ENCODE measurements at places on chromosomes 3 and 15.

GRCh38 chr3:181851063-181851462 is 139.3 kb downstream of the SOX2 start:
- DNase-seq = no peak

DNA sequence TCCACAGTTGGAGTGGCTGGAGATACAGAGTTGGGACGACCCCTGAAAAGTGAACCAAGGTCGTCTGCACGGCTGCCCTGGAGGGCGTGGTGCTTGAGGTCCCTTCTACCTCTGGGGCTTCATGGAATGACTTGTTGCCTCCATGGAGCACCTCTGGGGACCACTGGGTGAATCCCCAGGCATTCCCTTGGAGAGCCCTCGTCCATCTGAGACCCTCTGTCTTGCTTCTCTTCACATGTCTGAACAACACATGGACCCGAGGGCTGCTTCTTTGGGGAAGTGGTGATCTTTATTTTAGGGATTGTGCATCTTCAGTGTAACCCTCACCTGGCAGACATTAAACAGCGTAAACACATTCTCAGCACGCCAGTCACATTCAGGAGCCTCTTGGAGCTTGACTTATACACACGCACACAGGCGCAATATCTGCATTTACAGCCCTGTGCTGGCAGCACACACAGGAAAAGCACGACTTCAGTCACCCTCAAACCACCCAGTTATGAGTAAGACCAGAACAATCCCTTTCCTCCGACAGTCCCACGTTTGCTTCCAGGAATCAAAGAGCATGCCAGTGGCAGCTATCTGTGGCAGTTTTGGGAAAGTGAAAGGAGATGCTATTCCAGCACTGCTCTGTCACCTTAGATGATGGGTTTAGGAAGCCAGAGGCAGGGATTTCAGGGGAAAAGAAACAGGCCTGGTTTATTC is 12.6 kb downstream of the FAM107A start:
- no peak for DNase-seq

DNA sequence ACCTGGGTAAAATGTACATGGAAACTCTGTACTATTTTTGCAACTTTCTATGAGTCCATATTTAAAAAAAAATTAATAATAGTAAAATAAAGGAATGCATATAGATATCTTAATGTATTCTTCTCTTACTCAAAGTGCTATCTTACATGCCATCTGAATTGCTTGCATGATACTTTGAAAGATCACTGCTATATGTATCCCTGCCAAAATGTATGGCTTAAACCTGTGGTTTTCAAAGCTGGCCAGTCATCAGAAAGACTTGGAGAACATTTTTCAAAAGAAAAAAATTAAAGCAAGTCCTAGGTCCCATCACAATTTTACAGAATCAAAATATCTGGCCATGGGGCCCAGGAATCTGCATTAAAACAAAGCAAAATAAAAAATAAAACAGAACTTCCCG is 262.1 kb downstream of the LPP start:
- DNase-seq = no peak

- DNase-seq = no peak
These were observed 18.3 kb upstream of the IL20RB start for GRCh38 chr3:136939489-136939888.

- no peak for DNase-seq
These were observed 2.3 kb downstream of the EOGT start for GRCh38 chr3:69011096-69011730.

DNA sequence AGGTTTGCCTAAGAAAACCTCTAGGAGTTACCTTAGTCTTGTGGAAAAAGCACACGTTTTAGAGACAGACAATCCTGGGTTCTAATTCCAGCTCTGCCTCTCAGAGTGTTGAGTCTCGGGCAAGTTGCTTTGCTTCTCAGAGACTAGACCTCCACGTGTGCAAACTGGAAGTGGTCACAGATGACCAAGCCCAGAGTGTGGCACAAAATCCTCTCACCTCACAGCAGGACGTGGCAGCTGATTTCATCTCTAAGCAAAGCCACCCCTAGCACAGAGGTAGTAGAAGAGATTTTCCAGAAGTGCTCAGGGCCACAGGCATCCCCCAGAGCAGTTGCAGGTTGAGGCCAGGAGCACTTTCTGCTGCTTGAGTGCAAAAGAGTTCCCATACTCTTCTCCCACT is 79.2 kb downstream of the CD47 start:
- no peak for DNase-seq

- no peak for DNase-seq
These were observed 16.7 kb upstream of the LCMT2 start for GRCh38 chr15:43347114-43347513.

DNA sequence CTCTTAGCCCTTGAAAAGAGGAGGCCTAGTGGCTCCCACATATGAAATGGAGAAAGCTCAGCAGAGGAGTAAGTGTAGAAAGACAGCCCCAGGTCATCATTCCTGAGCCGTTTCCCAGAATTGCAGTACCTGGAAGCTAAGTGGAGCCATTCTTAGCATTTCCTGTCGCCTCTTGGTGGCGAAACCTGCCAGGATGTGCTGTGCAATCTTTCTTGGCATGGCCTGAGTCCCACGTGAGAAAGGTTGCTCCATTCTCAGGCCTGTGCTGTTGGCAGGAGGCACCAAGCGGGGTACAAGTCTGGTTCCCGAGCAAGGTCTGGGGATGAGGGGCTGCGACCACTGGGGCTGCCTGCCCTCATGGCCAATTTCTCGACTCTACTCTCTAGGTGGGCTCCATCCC is 207.2 kb upstream of the TPM1 start:
- DNase-seq = no peak

GRCh38 chr3:111534701-111535100 is 7.3 kb upstream of the CD96 start:
- DNase-seq = no peak

- no peak for DNase-seq
These were observed 13.8 kb downstream of the SPRED1 start for GRCh38 chr15:38266247-38266986.

GRCh38 chr15:48590723-48591122 is 54.8 kb downstream of the FBN1 start:
- no peak for DNase-seq

GRCh38 chr15:73072894-73073293 is 20.6 kb downstream of the NEO1 start:
- no peak for DNase-seq

DNA sequence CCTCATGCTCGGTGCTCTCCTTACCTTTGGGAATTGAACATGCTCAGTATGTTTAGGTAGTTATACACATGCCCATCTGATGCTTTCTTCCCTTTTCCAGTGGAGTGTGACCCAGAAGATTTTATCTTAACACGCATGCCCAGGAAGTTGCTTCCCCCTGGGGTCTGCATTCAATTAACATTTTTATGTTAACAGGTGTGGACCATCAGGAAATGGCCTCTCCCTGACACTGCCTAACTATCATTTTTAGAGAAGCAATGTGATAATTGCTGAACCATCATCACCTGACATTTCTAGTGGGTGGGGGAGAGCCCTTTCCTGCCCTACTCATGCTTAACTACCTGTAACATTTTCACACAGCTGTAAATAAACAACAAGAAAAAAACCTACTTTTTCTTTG is 55.1 kb upstream of the TGFBR2 start:
- no peak for DNase-seq

DNA sequence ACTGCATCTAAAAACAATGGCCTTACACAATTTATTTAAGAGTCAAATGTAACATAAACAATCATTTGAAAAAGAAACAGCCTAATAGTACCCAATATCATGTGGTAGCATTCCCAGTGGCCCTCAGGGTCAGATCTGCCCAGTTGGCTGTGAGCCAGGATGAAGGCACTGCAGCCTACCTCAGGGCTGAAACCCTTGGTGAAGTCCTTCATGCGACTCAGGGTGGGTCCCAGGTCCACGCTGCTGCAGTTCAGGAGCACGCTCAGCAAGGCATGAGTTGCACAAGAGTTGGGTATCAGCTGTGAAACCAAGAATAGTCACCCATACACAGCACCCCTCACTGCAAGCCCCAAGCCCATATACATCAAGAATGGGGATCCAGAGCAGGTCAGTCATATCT is 37.1 kb downstream of the SEMA3G start:
- no peak for DNase-seq

DNA sequence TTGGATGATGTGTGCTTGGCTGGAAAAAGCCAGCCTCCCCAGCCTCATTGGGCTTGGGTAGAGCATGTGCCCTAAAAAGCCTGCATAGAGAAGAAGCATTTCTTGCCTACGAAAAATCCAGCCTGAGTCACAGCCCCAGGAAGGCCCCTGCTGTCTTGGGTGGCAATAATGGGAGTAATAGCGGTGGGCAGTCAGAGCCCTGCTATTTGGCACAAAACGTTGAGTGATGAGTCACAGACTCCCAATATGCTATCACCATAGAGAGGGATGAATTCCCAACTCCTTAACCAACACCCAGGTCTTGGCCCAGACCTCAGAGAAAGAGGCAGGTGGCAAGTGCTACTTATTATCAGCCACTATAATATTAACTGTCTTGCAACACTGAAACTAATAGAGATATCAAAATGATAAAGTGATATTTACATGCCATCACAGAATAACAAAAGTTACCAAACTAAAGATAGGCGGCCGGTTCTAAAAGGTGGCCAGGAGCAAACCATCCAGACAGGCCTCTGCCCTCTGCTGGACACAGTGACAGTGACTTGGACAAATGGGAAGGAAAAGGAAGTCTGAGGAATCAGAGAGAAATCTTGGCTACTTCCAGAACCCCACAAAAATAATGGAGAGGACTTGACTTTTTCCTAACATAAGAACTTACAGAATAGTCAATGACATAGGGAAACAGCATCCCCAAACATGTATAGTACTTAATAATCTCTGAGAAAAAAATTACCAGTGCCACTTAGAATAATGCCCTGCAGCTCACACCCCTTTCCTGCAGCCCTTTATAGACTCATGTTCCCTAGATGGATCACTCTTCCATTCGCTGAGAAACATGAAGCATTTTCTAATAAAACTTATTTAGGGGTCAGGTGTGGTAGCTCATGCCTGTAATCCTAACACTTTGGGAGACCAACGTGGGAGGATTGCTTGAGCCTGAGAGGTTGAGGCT is 51.9 kb upstream of the MUC13 start:
- DNase-seq = no peak

DNA sequence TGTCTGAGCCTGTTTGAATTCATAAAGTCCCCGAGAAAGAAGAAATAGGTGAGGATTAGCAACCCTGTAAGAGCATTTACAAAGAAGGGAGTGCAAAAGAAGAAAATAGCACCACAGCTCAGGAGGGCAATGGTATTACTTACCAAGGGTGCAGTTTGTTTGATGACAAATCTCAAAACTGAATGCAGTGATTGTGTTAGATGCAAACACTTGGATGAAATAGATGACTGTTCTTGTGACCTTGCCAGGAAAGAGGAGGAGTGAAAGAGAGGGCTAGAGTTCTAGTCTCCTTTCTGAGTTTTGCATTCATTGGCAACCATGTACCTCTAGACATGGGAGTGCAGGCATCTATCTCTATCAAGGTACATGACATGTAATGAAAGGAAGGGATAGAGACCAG is 1030.8 kb upstream of the CFAP20DC start:
- no peak for DNase-seq

GRCh38 chr3:39920271-39920670 is 110.9 kb downstream of the MYRIP start:
- DNase-seq = no peak

DNA sequence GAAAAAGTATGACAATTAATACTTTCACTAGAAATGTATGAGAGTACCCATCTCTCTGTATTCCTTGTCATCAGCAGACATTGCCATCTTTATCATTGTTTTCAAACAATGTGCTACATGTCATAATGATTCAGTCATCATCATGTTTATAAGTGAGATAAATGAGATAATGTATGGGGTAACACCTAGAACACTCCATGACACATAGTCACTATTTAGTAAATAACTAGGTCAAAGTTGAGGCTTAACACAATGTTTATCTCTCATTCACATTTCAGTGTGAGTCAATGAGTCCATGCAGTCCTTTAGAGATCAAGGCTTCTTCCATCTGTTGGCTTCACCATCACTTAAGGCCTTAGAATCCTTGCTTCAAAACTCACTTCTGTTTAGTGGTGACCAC is 70.0 kb downstream of the NLGN1 start:
- no peak for DNase-seq

GRCh38 chr3:72068621-72069020 is 283.7 kb upstream of the PROK2 start:
- DNase-seq = no peak

GRCh38 chr3:148878095-148878494 is 13.0 kb downstream of the CPA3 start:
- DNase-seq = no peak

DNA sequence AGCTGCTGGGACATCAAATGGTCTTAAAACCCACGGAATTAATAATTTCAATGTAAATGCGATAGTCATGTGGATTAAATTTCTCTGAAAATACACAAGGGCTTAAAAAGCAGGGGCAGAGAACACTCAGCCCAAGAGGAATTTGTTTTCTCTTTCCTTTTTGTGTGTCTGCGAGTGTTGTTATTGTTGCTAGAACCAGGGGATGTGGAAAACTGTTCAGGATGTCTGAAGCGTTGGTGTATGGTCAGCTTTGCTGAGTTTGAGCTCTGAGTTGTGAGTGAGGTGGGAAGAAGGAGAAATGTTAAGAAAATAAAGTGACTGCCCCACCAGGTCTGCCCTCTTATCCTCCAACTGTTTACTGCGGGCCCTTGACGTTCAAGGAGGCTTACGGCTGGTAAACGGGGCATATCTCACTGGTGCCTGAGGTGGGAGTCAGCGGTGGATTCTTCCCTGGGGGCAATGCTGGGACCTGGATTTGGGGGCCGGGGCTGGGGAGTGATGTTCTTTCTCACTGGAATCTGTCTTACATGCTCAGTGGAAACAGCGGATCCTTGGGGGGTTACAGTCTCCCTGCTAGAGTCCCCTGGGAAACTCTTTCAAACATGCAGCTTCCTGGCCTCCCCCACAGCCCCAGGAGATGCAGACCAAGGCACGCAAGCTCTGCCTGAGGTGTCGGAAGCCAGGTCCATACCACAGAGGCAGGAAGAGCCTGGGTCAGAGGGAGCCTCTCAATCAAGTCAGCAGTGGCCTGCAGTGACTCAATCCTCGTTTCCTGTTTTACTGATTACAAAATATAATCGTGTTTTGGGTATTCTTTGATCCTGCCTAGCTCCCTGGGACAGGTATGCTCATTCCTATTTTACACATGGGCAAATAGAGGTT is 41.8 kb downstream of the ITGA11 start:
- DNase-seq = no peak

GRCh38 chr3:101325393-101326134 is 5.2 kb upstream of the IMPG2 start:
- DNase-seq = no peak

DNA sequence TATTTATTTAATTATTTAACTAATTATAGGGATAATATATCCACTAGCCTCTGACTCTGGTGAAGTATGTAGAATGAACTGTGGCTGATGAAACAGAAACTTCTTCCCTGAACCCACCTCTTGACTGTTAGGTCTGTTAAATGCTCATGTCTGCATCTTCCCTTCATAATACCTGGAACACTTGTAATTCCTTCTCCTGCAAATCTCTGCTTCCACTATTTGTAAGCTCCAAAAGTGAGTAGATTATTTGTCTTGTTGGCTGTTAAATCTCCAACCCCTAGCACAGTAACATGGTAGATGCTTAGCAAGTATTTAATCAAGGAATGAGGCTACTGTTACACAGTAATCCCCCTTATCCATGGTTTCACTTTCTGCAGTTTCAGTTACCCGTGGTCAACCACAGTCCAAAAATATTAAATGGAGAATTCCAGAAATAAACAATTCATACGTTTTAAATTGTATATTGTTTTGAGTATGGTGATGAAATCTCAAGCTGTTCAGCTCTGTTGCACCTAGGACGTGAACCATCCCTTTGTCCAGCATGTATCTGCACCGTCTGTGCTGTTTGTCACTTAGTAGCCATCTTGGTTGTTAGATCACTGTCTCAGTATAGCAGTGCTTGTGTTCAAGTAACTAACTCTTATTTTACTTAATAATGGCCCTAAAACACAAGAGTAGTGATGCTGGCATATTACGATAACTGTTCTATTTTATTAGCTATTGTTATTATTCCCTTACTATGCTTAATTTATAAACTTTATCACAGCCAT is 5.7 kb downstream of the TTBK2 start:
- no peak for DNase-seq

Measured in hippocampal formation (tissue), 2 donors.